ENCODE measurements at places on chromosomes 13 and 19. TPM values are rescaled to one million over a fixed set of nuclear protein-coding genes. Genes with fewer than 3 reads are reported as not detected.

WTIP gene
- total RNA-seq: 50.1 TPM

- no peak for DNase-seq
Observed at GRCh38 chr13:41465241-41465847, 8.0 kb downstream of the RGCC start.

DNA sequence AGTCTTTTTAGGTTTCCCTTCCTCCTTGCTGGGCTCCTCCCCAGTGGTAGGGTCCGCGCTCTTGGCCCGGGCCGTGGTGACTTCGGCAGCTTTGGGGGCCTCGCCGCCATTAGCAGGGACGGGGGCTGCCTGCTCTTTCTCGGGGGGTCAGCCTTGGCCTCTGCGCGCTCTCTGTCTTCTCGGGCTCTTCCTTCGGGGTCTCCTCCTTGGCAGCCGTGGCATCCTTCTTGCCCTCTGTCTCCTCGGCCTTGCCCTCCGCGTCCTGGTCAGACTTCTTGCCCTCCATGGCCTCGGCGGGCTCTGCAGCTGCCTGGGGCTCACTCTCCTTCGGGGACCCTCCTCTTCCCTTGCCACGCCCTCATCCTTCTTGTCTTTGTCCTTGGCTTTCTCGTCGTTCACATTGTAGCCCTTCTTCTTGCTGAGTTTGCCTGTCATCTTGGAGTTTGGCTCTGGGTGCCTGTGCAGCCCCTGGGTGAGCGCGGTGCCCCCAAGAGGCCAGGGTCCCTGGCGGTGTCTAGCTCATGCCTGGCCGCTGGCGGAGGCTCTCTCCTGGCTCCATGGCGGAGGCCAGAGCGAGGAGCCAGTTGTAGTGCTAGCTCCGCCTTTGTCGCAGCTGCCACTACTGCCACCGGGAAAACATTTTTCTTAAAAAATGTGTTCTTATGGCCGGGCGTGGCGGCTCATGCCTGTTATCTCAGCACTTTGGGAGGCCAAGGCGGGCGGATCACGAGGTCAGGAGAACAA is 283.0 kb upstream of the SGCG start:
- DNase-seq: no peak

- DNase-seq: no peak
Observed at GRCh38 chr13:70835371-70835770, 727.1 kb upstream of the KLHL1 start.

DNA sequence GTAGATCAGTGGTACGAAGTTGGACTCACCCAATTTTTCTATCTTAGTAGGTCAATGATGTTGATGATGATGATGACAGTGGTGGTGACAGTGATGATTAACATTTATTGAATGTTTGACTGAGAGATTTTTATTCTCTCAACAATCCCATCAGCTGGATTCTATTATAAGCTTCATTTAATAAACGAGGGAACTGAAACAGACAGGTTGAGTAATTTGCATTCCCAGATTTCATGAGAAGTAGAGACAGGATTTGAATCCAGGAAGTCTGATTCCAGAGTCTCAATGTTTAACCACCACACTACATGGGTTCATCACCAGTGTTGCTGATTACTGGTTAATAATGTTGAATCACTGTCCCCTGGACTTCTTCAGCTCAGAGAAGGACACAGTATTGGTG is 168.9 kb downstream of the FLT1 start:
- DNase-seq: no peak

- DNase-seq: no peak
Observed at GRCh38 chr19:44527554-44527953, 1.9 kb downstream of the CEACAM20 start.

DNA sequence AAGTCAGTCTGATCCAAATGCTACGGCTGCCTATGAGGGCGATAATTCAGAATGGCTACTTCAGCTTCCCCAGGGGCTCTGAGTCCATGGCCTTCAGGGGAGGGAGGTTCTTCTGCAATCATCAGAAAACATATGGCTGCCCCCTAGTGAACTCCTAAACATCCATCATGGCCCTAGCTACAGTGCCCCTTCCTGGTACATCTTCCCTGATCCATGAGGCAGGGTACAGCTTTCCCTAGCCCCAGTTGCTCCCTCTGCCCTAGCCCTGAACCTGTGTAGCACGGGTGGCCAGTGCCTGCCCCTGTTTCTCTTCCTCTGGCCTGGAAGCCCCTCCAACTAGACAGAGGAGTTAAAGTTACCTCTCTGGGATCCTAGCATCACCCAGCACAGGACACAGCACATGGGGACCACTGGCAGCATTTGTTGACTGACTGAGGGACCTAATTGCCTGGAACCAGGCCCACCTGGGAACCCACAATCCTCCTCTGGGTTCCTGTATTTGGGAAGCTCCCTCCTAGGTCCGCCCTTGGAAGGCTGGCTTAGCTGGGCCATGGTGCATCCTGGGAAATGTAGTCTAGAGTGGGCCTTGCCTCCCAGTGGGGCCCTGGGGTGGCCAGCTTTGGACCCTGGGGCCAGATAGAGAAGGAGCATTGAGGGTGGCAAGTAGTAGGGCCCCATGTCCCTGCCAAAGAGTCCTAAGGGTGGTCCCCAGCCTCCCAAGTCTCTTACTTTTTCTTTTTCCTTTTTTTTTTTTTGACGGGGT is 17.7 kb upstream of the SEMA6B start:
- DNase-seq: no peak

ZNF865 gene
- 15.9 TPM for total RNA-seq

GRCh38 chr19:19459707-19460251 is 54.3 kb downstream of the GATAD2A start:
- no peak for DNase-seq

DNA sequence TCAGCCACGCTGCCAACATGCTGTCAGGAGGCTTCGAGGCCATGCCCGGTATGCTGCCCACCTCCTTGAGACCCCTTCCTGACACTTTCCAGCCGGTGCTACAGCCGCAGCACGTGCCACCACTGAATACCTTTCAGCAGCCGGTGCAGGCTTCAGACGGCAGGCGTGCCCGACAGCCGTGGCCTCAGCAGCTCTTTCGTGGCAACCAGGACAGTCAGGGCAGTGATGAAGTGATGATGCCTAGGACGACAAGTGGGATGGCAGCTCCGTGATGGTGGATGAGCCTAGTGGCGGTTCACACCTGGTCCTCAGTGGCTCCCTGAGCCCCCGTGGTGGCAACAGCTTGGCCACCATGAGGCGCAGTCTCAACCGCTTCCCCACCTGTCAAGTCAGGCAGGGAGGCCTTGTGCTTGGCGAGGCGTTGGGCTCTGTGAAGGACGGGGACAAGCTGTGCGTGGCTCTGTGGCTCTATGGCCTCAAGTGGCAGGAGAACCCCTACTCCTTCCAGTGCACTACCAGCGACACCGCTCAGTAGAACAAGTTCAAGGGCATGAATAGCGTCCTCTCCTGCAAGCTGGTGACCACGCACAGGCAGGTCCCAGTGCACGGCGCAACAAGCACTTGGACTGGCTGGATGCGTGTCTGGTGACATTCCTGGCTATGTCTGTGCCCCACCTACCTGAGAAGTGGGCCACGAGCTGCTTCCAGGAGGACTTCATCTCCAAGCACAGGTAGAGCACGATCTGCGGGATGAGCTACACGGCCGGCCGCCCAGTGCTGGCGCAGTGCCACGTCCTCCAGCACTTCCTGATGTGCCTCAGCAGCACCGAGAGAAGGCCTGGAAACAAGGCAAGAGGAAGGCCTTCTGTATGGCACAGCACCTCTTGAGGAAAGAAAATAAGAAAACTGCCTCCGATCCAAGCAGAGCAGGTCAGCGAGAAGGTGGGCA is 18.2 kb upstream of the ZNF14 start:
- DNase-seq: no peak

- DNase-seq: no peak
Observed at GRCh38 chr13:38141792-38142191, 207.9 kb upstream of the UFM1 start.

DNA sequence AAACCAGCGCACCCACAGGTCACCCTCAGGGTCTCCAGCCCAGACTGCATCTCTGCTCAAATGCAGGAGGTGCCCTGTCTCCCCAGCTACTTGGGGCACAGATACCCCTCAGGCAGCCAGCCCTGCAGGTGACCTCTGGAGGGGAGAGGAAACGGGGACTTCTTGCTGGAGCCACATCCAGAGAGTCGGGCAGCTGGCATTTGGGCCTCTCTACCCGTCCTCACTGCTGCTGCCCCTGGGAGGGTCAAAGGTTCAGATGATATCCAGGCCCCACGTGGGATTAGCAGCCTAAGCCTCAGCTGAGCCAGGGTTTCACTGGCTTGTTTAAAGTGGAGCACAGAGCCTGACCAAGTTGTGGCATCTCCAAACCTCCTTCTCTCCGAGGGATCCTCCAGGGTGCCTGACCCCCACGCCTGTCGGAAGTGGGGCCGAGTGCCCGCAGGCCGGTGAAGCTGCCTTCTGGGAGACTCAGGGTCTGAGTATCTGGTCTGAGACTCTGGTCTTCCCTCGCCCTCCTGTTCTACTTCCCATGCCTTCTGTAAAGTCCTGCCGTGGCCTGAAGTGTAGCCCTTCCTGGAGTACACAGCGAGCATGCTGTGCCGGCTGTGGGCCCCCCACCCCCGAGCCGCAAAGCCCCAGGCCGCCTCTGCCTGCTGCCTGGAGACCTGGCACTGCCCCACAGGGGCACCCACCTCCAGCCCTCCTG is 2.1 kb downstream of the RASA3 start:
- no peak for DNase-seq

AMH gene
- total RNA-seq: 1.3 TPM

MEF2B gene
- total RNA-seq: 4.7 TPM

DNA sequence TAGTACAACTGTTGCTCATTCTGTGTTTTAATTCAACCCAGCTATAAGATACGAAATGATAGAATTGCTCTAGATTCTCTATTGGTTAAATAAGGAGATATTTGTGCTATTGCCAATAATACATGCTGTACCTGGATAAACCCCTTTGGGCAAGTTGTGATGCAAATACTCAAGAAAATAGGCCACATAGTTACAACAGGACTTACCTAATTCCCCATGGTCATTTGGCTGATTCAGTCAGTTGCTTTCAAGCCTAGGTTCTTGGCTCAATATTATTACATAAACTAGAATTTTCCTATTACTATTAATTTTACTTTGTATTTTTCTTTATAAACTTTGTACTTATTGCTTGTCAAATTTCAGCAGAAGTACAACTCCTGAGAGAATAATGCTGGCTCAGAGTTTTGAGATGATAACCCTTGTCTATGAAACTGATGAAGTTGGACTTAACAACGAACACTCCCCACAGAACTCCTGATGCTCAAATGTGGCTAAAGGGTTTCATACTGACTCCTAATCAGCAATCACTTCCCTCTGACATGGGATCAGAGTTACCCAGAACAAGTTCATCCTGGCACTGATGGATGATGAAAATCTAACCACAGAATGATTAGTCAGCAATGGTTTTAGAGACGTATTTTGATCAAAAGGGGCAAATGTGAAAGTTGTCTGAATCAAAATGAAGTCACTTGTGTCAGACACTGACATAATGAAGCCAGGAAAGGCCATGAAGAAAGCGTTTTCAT is 221.1 kb downstream of the ITGBL1 start:
- no peak for DNase-seq

GRCh38 chr19:5142725-5143097 is 173.8 kb downstream of the KDM4B start:
- no peak for DNase-seq

- DNase-seq: no peak
Observed at GRCh38 chr13:31957772-31958171, 73.8 kb upstream of the FRY start.

HS6ST3 gene
- total RNA-seq: 0.22 TPM

PEX11G gene
- 4.7 TPM for total RNA-seq

DNA sequence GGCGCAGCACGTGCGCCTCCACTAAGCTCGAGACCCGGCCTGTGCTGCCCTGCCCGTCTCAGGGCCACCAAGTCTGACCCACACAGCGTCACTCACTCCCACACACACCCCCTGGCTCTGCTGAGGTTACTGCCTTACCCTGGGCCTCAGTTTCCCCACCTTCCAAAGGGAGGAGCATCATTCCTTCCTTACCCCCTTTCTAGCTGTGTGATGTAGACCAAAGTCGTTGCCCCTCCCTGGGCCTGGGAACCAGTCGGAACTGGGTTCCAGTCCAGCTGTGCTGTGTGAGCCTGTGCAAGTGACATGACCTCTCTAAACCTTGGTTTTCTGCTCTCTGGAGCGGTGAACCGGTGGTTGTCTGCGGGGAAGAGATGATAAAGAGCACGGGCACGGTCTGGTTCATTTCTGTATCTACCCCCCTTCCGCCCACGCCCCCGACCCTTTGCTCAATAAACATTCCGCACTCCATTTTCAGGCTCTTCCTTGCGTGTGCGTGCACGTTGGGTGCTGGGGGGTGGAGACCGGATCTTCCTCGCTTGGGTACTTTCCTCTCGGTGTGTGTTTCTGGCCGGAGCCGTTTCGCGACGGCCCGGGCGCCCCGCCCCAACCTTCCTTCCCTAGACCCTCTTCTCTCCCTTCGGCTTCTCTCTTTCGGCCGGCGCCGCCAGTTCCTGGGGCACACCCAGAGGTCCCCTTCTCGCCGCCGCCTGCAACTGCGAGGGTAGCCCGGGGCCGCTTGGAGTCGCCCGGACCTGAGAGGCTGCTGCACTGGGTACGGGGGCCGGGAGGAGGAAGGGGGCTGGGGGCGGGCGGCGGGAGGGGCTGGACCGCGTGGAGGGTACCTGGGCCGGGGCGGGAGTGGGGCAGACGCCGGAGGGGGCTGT is at the start of gene ZNF581:
Gene ZNF581 (plus strand): TSS at position 647 of the 884 bp plus-strand sequence. CDS start 923 bp downstream, outside the sequence.
- peak; percentile 81 for DNase-seq

RFXAP gene
- total RNA-seq: 8.5 TPM

DNA sequence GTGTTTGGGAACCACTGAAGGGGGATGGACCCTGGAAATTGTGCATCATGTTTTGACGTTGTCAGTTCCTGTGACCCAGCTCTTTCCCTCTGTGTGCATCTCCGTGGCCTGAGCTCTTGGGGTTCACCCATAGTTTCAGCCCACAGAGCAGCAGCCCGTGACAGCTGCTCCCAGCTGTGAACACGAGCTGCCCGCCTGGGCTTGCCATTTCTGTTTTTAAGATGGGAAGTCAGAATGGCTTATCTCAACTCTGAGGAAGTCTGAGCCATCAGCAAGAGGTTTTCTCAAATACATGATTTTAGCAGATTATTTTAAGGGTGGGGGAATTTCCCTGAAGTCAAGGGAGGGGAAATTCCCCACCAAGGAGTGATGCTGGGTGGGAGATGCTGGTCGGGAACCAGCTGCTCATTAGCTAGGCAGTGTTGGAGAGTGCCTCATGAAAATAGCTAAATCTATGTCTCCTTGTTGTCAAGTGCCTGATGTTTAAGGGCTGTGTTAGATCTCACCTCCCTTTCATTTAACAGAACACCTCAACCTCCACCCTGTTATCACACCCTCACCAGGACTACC is 34.8 kb upstream of the C1QTNF9 start:
- DNase-seq: no peak

All from sciatic nerve (tissue), 2 donors.